ENCODE measurements at places on chromosomes 6 and 20.

DNA sequence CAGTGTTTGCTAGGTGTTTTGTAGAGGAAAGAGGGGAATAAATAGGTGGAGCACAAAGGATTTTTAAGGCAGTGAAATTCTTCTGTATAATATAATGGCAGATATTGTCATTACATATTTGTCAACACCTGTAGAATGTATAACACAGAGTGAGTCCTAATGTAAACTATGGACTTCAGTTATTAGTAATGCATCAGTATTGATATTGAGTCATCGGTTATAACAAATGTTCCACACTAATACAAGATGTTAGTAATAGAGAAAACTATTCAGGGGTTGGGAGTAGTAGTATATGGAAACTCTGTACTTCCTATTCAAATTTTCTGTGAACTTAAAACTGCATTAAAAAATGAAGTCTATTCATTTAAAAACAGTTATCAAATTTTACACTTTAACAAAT lies 299.2 kb downstream of the UBE3D start:
- no peak for DNase-seq

DNA sequence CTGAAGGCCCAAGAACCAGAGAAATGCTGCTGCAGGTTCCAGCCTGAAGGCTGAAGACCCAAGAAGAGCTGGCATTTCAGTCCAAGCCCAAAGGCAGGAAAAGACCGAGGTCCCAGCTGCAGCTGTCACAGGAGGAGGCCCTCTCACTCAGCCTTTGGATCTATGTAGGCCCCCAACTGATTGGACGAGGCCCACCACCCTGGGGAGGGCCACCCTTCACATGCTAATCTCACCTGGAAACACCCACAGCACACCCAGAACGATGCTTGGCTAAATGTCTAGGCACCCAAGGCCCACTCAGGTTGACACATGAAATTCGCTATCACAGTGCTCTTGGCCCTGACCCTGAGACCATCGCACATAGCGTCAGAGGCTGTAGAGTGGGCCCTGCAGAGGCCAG lies 6.8 kb downstream of the SLCO4A1 start:
- no peak for DNase-seq

- no peak for DNase-seq
These were observed 15.1 kb downstream of the ADGRG6 start for GRCh38 chr6:142316791-142317368.

DNA sequence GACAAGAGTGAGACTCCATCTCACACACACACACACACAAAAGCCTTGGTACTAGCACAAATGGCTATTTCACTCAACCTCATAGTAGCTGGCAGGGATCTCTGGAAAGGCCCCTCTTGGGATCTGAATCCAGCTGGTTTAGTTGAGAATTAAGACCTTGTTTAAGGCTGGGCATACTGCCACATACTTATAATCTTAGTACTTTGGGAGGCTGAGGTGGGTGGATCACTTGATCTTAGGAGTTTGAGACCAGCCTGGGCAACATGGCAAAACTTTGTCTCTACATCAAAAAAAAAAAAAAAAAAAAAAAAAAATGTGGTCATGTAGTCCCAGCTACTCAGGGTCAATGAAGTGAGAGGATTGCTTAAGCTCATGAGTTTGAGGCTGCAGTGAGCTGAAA lies 628.3 kb downstream of the MMUT start:
- DNase-seq: no peak

DNA sequence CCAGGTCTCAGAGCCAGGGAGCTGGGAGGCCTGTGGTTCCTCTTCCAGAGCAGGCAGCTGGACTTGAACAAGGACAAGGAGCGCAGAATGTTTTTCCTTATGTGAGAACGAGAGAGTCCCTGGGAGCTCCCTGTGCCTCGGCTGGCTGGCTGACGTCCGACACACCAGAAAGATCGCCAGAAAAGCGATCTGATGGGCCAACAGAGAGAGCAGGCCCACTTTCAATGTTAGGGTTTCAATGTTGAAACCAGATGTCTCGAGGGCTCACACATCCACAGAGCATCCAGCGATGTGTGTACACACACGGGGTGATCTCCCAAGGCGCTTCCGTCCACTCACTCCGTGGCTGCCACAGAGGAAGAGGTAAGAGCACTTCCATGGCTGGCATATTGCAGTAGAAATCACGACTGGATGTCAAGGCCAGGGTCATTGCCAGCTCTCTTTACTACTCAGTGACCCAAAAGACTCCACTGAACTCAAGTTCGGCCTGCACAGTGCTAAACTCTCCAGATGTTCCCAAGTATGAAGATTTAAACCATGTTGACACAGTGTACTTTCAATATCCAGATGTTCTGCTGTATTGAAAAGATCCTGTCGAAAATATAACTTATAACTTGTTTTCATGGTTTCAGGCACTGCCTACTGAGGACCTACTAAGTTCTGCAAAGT lies 70.8 kb upstream of the FOXC1 start:
- no peak for DNase-seq

DNA sequence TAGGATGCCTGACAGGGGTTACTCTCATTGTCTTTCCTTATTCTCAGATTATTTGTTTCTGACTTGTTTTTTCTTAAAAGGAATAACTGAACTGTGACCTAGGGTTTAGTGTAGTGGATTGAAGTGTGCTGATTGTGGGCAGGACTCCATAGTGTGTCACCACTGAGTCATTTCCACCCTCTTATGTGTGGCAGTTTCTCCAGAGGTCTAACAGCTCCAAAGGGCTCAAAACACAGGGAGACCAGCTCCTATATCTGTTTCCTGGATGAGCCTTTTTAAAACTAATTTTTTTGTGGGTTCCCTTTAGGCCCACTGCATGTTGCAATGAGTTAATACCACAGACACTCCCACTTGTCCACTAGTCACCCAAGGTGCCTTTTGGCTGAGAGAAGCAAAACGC lies 951.1 kb upstream of the ADGRB3 start:
- DNase-seq: no peak

- DNase-seq: no peak
These were observed 15.2 kb downstream of the SAMHD1 start for GRCh38 chr20:36936341-36936740.

GRCh38 chr20:45765307-45765875 lies 26.3 kb downstream of the WFDC3 start:
- DNase-seq: no peak

DNA sequence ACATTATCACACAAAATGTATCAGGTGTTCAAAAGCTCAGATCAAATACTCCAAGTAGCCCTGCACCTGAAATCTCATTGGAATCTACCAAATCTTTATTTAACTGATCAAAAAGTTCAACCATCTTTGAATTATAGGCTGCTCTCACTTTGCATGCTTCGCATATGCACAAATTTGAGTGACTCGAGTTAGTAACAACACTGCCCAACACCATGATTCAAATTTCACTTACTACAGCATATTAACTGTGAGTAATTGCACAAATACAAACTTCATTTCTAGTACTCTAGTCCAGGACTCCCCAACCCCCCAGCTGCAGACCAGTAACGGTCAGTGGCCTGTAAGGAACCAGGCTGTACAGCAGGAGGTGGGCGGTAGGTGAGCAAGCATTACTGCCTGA lies 51.1 kb downstream of the WASF1 start:
- no peak for DNase-seq

- no peak for DNase-seq
These were observed 232.4 kb upstream of the FOXQ1 start for GRCh38 chr6:1079525-1079924.

DNA sequence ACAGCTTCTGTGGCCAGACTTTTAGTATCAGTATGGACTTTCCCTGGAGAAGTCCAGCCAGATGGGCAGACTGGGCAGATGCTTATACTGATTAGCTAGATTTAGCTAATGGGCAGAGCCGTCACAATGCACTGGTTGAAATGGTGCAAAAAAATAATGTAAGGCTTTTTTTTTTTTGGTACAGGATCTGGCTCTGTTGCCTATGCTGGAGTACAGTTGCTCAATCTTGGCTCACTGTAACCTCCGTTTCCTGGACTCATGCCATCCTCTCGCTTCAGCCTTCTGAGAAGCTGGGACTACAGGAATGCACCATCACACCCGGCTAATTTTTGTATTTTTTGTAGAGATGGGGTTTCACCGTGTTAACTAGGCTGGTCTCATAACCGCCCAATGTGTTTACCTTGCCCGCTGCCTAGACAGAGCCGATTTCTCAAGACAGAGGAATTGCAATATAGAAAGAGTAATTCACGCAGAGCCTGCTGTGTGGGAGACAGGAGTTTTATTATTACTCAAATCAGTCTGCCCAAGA lies 16.4 kb upstream of the KIFC1 start:
- no peak for DNase-seq

- DNase-seq: no peak
These were observed 5.7 kb upstream of the FAM209A start for GRCh38 chr20:56518721-56519398.

DNA sequence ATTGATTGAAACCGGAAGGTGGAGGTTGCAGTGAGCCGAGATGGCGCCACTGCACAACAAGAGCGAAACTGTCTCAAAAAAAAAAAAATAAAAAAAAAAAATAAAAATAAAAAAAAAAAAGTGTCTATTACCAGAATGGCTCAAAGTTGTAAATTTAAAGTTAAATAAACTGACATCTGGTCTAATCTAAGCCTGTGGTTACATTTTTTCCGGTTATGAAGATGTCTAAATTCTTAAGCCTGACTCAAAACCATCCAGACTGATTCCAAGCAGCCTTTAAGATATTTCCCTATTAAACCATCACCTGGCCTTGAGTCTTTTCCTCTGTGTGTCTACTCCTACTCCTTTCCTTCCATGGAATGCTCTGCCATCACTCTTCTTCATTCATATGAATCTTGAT lies 371.7 kb upstream of the RUNX2 start:
- no peak for DNase-seq

DNA sequence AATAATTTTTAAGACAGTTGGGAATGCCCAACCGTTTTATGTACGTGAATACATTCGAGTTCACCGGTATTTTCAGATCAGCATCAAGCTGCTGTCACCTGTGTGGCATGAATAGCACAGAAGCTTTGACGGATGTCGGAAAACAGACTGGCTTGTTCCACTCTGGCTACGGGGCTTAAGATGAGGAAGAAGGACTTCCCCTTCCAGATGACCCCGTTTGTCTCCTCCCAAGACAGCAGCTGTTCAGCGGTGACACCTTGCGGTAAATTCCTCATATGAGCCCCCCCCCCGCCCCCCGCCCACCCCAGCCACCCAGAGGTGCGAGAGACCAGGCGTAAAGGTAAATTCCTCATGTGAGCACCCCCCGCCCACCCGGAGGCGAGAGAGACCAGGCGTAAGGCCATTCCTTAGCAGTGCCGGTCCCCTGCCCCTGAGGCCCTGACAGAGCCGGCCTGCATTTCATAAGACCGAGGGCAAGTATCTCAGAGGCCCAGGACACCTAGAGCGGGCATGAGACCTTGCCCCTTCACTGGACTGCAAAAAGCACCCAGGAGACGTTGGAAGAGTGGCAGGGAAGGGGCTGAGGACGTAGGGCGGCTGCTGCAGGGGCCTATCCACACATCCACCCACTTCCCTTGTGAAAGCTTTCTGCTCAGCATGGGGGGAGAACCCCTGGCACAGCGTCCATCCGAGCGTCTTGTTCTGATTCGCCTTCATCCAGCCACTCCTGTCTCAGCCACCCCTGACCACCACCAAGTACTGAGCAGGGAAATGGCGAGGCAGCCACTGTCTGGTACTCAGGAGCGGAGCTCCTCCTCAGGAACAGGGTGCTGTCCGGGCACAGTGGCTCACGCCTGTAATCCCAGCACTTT lies 7.3 kb upstream of the PCMTD2 start:
- DNase-seq: no peak

DNA sequence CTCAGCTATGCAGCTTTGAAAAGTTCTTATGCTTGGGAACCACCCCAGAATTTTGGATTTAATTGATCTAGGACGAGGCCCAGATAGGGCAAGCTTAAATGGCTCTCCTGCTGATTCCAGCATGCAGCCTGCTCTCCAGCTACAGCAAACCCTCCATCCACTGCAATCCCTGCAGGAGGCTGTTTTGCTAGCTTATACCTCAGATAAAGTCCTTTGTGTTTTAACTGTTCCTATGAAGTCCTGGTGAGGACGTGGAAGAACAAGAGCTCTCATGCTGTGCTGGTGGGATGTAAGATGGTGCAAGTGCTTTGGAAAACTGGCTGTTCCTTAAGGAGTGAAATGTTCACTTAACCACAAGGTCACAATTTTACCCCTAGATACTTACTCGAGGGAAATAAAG lies 25.5 kb upstream of the NXT1 start:
- no peak for DNase-seq

DNA sequence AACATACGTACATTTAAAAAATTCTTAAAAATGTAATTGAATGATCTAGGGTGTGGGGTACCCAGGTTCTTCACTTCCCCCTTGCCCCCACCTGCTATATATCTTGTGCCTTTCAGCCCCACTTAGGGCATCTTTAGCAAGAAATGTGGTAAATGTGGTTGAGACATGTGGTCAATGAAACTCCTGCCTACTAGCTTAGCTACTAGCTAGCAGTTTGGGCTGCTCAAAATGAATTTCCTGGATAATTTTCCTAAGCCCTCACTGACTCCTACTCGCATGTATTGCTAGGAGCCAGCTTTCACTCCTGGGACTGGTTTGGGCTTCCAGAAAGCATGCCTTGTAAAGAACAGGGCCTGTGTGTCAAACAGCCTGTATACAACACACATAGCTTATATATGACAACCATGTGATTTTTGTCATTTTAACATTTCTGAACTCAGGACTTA lies 257.3 kb downstream of the ATXN1 start:
- DNase-seq: no peak

GRCh38 chr20:23926944-23927872 lies 47.7 kb upstream of the CST5 start:
- no peak for DNase-seq

DNA sequence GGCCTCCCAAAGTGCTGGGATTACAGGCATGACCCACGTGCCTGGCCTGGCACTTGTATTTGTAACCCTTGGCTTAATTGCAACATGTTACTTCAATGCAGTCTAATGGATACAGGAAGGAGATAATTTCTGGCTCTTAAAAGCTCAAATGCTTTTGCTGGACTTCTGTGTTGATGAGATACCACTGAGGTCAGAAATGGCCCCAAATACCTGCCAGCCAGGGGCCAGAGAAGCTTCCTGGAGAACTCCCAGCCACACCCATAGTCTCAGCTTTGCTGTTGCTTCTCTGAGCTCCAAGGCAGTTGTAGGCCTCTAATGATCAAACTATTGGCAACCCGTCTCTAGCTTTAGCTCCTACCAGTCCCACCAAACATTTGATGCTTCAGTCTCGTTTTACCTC lies 14.2 kb upstream of the ZNFX1 start:
- DNase-seq: no peak

GRCh38 chr6:159716247-159717096 lies 10.8 kb upstream of the WTAP start:
- DNase-seq: no peak

- no peak for DNase-seq
These were observed 32.8 kb downstream of the CYP21A2 start for GRCh38 chr6:32070814-32071543.

- DNase-seq: no peak
These were observed 105.5 kb downstream of the IPCEF1 start for GRCh38 chr6:154251116-154251515.

Measured in stimulated activated CD4-positive, alpha-beta T cell treated with anti-CD3 and anti-CD28 coated beads, Interleukin-1b, Interleukin-23, amount 100 ng/mL, for 1 hour (primary cell).